ENCODE measurements at places on chromosomes 5 and 9. TPM values are rescaled to one million over a fixed set of nuclear protein-coding genes. Genes with fewer than 3 reads are reported as not detected.
A peak's percentile ranks its signal among the peaks of the same experiment; 100 is the strongest.

The PTPN3 gene
- 2.8 TPM for total RNA-seq

- H3K36me3 ChIP-seq, result no peaks in the 10 kb centered on the region
- no peaks in the 10 kb centered on the region for H3K27me3 ChIP-seq
- no peak overlapping the region for H3K4me3 ChIP-seq
- H3K27ac ChIP-seq, result no peak overlapping the region
- DNase-seq, result no peak
These were observed 102.6 kb upstream of the TLE4 start for GRCh38 chr9:79469164-79469563.

GRCh38 chr9:1532171-1532570, 482.0 kb downstream of the DMRT2 start:
- H3K4me3 ChIP-seq, result no peak overlapping the region
- no peak overlapping the region for H3K27ac ChIP-seq
- H3K36me3 ChIP-seq, result no peaks in the 10 kb centered on the region
- H3K27me3 ChIP-seq, result no peaks in the 10 kb centered on the region
- DNase-seq, result no peak

The PCDHAC2 gene
- total RNA-seq, result 11.8 TPM

GRCh38 chr5:88150747-88151146, 117.9 kb downstream of the TMEM161B start:
- H3K4me3 ChIP-seq, result no peak overlapping the region
- H3K4me1 ChIP-seq, result peaks cover 8% of the 10 kb centered on the region
- no peak for DNase-seq
- H3K36me3 ChIP-seq, result no peaks in the 10 kb centered on the region
- peaks cover 20% of the 10 kb centered on the region for H3K27me3 ChIP-seq

The SH3PXD2B gene
- 50.1 TPM for total RNA-seq

The PCDHGA7 gene
- total RNA-seq, result 4.4 TPM

The ASPN gene
- not detected for total RNA-seq

The SEC16A gene
- 59.2 TPM for total RNA-seq

- H3K27ac ChIP-seq, result no peak overlapping the region
- H3K27me3 ChIP-seq, result no peaks in the 10 kb centered on the region
- no peaks in the 10 kb centered on the region for H3K36me3 ChIP-seq
- H3K4me3 ChIP-seq, result no peak overlapping the region
These were observed 7.9 kb downstream of the CMYA5 start for GRCh38 chr5:79697222-79698170.

GRCh38 chr5:3325201-3325971, 270.2 kb upstream of the IRX1 start:
- peaks cover 7% of the 10 kb centered on the region for H3K4me1 ChIP-seq
- no peak overlapping the region for H3K27ac ChIP-seq
- no peaks in the 10 kb centered on the region for H3K36me3 ChIP-seq
- no peaks in the 10 kb centered on the region for H3K27me3 ChIP-seq
- no peak overlapping the region for H3K4me3 ChIP-seq

- peaks cover 99% of the 10 kb centered on the region for H3K36me3 ChIP-seq
- no peak for DNase-seq
- H3K4me1 ChIP-seq, result no peaks in the 10 kb centered on the region
- no peaks in the 10 kb centered on the region for H3K27me3 ChIP-seq
These were observed 11.7 kb downstream of the VCP start for GRCh38 chr9:35060548-35061207.

DNA sequence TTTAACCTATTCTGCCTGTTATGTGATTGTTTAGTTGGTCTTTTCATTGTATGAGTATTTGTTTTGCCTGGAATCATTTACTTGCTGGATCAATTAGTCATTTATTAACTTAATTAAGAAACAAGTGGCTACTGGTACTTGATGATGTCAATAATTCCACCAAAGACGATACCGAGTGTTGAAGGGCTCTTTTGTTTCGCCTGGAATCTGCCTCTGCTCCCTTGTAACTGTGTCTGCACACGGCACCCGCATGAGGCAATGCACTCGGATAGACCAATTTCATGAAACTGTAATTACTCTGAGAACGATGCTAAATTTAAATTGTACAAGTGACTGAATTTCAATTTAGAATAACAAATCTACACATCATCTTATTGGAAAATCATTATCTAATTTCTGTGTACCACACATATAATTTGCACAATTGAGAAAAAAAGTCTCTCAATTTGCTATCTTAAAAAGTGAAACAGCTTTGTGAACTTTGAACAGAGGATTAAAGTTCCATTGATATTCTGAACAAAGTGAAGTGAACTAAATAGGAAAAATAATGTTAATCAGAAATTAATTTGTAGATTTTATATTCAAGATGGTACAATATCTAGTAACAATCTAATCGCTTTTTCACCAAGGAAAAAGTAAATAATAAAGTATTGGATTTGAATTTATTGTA, 143.2 kb downstream of the CTNND2 start:
- H3K27ac ChIP-seq, result no peak overlapping the region
- H3K36me3 ChIP-seq, result no peaks in the 10 kb centered on the region
- H3K4me3 ChIP-seq, result no peak overlapping the region
- no peaks in the 10 kb centered on the region for H3K27me3 ChIP-seq

- no peak for DNase-seq
- H3K27me3 ChIP-seq, result no peaks in the 10 kb centered on the region
- H3K4me3 ChIP-seq, result no peak overlapping the region
- H3K4me1 ChIP-seq, result peaks cover 6% of the 10 kb centered on the region
These were observed 53.7 kb downstream of the TARS1 start for GRCh38 chr5:33494466-33494865.

DNA sequence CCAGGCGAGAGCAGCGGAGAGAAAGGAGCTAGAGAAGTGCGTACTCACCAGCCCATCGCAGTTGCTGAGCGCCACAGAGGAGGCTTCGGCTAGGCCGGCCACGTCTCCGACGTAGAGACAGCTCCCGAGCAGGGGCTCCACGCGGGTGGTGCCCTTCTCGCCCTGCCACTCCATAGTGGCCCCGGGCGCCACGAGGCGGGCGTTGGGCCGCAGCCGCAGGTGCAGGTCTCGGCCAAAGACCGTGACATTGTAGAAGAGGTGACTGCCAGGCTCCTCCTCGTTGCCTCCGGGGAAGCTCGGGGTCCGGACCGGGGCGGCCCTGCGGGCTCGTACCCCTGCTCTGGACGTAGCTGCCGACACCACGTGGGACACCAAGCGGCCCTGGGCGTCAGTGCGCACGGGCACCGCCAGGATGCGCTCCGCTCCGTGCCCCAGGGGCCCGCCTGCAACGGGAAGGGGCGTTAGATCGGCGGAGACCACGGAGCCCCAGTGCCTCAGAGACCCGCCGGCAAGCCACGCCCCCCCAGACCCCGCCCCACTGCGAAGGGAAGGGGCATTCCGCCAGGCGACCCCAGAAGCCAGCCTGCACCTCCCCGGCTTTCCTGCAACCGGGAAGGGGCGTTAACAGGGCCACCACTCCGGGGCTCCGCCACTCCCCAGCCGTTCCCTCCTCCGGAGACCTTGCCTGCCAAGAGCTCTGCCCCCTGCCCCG, 1.4 kb downstream of the ADAMTS2 start:
- peak overlapping the region; percentile 83 for H3K4me3 ChIP-seq
- H3K27ac ChIP-seq, result no peak overlapping the region
- no peaks in the 10 kb centered on the region for H3K36me3 ChIP-seq
- peaks cover 19% of the 10 kb centered on the region for H3K4me1 ChIP-seq
- peaks cover 53% of the 10 kb centered on the region for H3K27me3 ChIP-seq
- peak; percentile 90 for DNase-seq

The PCDHGB1 gene
- 8.9 TPM for total RNA-seq

GRCh38 chr5:133240425-133241091, 188.7 kb downstream of the HSPA4 start:
- no peaks in the 10 kb centered on the region for H3K4me1 ChIP-seq
- no peak overlapping the region for H3K27ac ChIP-seq
- H3K4me3 ChIP-seq, result no peak overlapping the region
- no peak for DNase-seq

- no peak overlapping the region for H3K4me3 ChIP-seq
- no peak for DNase-seq
- H3K4me1 ChIP-seq, result peaks cover 9% of the 10 kb centered on the region
- no peak overlapping the region for H3K27ac ChIP-seq
- no peaks in the 10 kb centered on the region for H3K27me3 ChIP-seq
These were observed 35.8 kb downstream of the SEC61B start for GRCh38 chr9:99257723-99258389.

The NPR3 gene
- 0.07 TPM for total RNA-seq

The AJM1 gene
- total RNA-seq, result 0.12 TPM

DNA sequence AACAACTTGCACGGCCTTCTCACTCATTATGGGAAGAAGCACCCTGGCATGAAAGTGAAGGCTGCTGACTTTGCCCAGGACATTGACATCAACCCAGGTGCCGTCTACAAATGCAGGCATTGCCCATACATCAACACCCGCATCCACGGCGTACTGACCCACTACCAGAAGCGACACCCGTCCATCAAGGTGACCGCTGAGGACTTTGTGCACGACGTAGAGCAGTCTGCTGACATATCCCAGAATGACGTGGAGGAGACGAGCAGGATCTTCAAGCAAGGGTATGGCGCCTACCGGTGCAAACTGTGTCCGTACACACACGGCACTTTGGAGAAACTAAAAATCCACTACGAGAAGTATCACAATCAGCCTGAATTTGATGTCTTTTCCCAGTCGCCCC, 65.4 kb downstream of the ZNF462 start:
- H3K27ac ChIP-seq, result no peak overlapping the region
- peaks cover 1% of the 10 kb centered on the region for H3K4me1 ChIP-seq
- H3K4me3 ChIP-seq, result no peak overlapping the region
- DNase-seq, result no peak
- no peaks in the 10 kb centered on the region for H3K27me3 ChIP-seq

- no peaks in the 10 kb centered on the region for H3K27me3 ChIP-seq
- no peaks in the 10 kb centered on the region for H3K36me3 ChIP-seq
- DNase-seq, result no peak
- no peak overlapping the region for H3K27ac ChIP-seq
These were observed 25.1 kb downstream of the CEMIP2 start for GRCh38 chr9:71743217-71743705.

The GMCL2 gene
- total RNA-seq, result 0.07 TPM

- H3K4me3 ChIP-seq, result no peak overlapping the region
- H3K4me1 ChIP-seq, result peaks cover 7% of the 10 kb centered on the region
- H3K36me3 ChIP-seq, result no peaks in the 10 kb centered on the region
- no peaks in the 10 kb centered on the region for H3K27me3 ChIP-seq
- H3K27ac ChIP-seq, result no peak overlapping the region
- no peak for DNase-seq
These were observed 50.9 kb upstream of the HSPB3 start for GRCh38 chr5:54404568-54404967.

DNA sequence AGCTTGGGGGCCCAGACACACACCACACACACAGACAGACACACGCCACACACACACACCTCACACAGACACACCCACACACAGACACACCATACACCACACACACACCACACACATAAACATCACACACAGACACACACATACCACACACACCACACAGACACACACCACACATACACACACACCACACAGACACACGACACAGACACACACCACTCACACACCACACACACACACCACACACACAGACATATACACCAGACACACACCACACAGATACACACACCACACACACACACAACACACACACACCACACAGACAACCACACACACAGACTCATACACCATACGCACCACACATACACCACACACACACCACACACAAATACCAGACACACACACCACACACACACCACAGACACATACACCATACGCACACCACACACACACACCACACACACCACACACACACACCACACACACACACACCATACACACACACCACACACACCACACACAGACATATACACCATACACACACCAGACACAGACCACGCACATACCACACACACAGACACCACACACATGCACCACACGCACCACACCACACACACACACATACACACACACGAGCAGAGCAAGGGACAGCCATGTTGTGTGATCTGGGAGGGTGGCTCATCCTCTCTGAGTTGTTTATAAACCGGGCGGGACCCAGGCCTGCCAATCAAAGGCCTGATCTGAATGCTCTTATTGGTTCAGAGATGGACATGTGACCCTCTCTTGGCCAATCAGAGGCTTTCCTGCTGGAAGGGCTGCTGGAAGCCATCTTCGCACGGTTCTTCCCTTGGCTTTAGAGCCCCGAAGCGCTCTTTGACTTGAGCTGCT, 148.3 kb downstream of the GAPVD1 start:
- peaks cover 10% of the 10 kb centered on the region for H3K27me3 ChIP-seq
- H3K27ac ChIP-seq, result no peak overlapping the region
- no peak overlapping the region for H3K4me3 ChIP-seq
- H3K4me1 ChIP-seq, result no peaks in the 10 kb centered on the region
- no peaks in the 10 kb centered on the region for H3K36me3 ChIP-seq
- peak; percentile 74 for DNase-seq

The LRRTM2 gene
- total RNA-seq, result not detected

DNA sequence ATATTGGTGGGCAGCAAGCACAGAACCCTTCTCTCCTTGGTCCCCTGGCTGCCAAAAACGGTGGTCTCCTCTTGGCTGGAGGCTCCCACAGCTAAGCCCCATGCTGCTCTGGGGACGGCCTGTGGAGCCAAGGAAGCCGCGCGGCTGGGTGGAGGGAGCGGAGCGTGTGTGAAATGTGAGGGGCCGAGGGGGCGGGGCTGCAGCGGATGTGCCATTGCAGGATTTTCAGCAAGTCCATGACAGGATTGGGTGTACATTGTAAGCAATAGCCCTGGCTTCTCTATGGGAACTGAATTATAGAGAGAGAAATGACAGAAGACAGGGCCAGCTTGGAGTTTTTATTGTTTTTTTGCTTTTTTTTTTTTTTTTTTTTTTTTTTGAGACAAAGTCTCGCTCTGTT, 336.5 kb downstream of the DIRAS2 start:
- no peak overlapping the region for H3K4me3 ChIP-seq
- no peaks in the 10 kb centered on the region for H3K4me1 ChIP-seq
- no peaks in the 10 kb centered on the region for H3K27me3 ChIP-seq
- no peak overlapping the region for H3K27ac ChIP-seq
- DNase-seq, result no peak
- no peaks in the 10 kb centered on the region for H3K36me3 ChIP-seq

- no peak for DNase-seq
- no peaks in the 10 kb centered on the region for H3K27me3 ChIP-seq
- no peak overlapping the region for H3K4me3 ChIP-seq
- H3K36me3 ChIP-seq, result no peaks in the 10 kb centered on the region
These were observed 74.2 kb upstream of the SPOCK1 start for GRCh38 chr5:137573376-137573775.

DNA sequence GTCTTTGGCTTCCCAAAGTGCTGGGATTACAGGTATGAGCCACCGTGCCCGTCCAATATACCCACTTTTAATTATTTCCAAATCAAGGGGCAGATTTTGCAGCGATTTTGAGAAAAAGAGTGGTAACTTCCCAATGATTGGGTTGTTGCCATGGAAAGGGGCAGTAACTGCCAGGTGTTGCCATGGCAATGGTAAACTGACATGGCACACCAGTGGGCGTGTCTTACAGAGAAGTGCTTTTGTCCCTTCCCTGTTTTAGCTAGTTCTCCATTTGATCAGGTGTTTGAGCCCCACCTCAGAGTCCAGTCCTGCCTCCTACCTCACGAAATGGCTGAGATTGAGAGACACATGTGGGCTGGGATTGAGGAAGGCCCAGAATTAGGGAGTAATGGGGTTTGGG, 86.3 kb upstream of the IER5L start:
- peaks cover 13% of the 10 kb centered on the region for H3K27me3 ChIP-seq
- no peak overlapping the region for H3K4me3 ChIP-seq
- DNase-seq, result no peak
- H3K4me1 ChIP-seq, result 0 out of 2 replicates have a peak, but pooled peaks cover 4% of the 10 kb centered on the region
